ENCODE measurements at places on chromosomes 11 and 22.

GRCh38 chr11:69161117-69161407, 5.3 kb downstream of the SMIM38 start:
- no peak for DNase-seq

DNA sequence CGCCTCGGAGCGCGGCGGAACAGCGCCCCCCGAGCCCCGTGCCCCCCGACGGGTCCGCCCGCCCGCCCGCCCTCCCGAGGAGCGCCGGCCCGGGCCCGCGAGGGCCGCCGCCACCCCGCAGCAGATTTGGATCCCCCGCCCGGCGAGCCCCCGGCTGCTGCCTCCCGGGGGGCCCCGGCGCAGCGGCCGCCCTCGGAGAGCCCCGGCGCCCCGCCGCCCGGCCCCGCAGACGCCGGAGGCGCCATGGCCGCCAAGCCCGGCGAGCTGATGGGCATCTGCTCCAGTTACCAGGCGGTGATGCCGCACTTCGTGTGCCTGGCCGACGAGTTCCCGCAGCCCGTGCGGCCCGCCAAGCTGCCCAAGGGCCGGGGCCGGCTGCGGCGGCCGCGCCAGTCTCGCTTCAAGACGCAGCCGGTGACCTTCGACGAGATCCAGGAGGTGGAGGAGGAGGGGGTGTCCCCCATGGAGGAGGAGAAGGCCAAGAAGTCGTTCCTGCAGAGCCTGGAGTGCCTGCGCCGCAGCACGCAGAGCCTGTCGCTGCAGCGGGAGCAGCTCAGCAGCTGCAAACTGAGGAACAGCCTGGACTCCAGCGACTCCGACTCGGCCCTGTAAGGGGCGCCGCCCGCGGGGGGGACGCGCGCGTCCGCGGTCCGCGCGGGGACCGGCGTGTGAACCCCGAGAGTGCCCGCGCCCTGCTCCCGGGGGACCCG, 380 bp downstream of the C11orf96 start:
- no peak for DNase-seq

DNA sequence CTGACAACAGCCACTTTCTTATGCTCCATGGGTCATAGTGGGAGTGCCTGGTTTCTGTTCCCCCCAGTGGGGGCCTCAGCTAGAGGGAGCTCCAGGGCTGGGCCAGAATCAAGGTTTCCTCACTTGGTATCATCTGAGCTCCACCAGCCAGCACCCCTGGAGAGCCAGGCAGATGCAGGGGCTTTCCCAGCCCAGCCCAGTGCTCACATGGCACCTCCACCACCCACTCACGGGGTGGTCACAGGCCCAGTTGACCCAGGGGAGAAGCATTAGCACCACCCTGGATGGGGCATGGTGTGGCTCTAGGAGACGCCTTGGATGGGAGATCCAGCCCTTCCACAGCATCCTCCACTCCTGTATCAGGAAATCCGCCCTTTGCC, 24.1 kb upstream of the WNT7B start:
- no peak for DNase-seq

- DNase-seq, result no peak
Measured at GRCh38 chr22:26860301-26860700, 202.9 kb downstream of the MIAT start.

- DNase-seq, result no peak
Measured at GRCh38 chr11:86753459-86753858, 46.9 kb upstream of the PRSS23 start.

GRCh38 chr11:66338276-66339161, 2.3 kb upstream of the RIN1 start:
- no peak for DNase-seq

DNA sequence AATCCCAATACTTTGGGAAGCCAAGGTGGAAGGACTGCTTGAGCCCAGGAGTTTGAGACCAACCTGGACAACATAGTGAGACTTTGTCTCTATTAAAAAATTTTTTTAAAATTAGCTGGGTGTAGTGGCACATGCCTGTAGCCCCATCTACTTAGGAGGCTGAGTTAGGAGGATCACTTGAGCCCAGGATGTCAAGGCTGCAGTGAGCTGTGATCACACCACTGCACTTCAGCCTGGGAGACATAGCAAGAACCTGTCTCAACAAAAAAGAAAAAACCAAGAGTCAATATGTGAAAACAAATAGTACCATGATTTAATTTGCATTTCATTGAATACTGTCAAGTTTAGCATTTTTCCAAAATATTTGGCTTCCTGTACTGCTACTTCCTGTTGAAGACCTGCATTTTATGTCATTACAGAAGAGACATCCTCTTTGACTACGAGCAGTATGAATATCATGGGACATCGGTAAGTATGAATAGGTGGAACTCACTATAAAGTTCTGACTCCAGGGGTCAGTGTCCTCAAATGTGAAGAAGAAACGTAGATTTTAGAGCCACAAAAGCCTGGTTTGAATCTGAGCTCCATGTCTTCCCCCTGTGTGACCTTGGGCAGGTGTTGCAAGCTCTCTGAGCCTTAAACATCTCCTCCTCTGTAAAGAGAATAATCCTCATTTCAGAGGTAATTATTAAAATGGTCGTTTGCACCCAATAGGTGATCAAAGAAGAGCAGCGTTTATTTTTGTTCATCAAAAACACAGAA, 16.0 kb downstream of the CDC45 start:
- no peak for DNase-seq

GRCh38 chr11:12777208-12777874, 103.1 kb downstream of the TEAD1 start:
- DNase-seq, result no peak

DNA sequence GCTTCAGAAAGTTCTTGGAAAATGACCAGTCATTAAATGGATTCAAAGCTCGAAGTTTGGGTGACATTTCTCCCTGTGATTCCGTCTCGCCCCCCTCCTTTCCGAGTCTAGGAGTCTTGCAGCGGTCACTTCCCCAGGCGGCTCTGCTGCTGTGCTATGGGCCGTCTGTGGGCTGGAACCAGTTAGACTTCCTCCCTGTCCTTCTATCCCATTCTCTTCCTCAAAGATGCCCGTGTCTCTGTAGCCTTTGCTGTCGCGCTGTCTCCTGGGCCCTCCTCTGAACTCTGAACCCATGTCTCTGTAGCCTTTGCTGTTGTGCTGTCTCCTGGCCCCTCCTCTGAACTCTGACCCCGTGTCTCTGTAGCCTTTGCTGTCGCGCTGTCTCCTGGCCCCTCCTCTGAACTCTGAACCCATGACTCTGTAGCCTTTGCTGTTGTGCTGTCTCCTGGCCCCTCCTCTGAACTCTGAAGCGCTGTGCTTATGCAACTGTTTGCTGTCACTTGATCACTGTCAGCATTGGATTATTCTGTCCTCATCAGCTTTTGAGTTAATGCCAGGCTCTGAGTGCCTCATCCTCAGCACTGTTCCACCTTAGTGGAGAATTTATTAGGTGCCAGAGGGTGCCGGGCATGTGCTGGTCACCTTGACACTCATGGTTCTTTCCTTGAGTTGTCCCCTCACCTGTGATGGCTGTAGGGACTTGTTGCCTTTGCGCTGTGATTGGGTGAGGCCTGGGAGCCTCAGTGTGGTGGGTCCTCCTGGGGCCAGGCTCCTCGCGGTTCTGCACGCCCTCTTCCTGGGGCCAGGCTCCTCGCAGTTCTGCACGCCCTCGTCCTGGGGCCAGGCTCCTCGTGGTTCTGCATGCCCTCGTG, 173.3 kb downstream of the TBC1D22A start:
- DNase-seq, result no peak

GRCh38 chr22:48760481-48761390, 1066.9 kb downstream of the BRD1 start:
- no peak for DNase-seq

DNA sequence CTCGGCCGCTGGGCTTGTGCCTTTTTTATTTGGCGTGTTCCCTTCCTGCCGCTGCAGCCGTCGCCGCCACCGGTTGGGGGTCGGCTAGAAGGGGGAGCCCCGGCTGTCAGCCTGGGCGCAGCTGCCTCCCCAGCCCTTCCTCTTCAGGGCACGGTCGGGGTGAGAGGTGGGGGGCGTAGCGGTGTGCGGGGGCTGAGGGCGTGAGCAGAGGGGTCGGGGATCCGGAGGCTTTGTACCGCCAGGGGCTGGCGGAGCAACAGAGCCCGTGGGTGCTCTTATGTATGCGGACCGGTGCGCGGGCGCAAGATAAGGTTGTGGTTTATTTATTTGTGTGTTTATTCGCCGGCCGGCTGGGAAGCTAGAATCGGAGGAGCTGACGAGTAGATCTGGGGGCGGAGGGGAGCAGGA, 477 bp downstream of the ZBTB16 start:
- DNase-seq, result no peak

GRCh38 chr22:23268139-23268712, 87.9 kb downstream of the BCR start:
- no peak for DNase-seq

GRCh38 chr11:64395545-64396078, 36.6 kb downstream of the RPS6KA4 start:
- DNase-seq, result no peak

DNA sequence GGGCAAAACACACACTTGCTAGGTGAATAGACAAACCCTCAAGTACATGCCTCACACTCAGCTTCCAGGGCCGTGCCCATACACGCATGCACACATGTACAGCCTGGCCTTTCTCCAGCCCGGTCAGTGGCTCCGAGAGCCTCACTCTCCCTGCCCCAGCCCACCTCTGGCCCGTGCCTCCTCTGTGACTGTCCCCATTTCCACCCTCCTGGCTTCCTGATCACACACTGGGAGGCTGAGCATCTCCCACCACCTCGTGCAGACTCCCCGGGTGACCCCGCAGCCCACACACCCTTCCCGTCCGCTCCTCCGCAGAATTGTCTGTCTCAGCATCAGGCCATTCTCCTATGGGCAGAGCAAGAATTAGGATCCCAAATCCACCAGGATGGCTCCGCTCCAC, 634.1 kb downstream of the TBC1D22A start:
- DNase-seq, result no peak

- no peak for DNase-seq
Measured at GRCh38 chr11:43983221-43983810, 40.9 kb downstream of the C11orf96 start.

DNA sequence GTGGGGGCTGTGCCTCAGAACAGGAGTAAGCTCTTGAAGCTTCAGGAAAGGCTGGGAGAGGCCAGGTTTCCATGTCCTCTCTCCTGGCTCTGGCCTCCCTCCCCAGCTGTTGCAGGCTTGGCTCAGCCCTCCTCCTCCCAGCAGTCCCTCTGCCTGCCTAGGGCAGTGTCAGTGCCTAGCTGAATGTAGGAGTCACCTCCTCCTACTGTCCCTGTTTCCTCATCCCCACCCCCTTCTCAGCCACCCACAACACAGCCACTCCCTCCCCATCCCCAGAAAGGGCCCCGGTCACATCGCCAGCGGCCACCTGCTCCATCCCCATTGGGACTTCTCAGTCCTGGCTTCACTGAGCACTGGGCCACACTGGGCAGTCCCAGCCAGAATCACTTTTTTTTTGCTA, 2.9 kb upstream of the FBLN1 start:
- no peak for DNase-seq

- no peak for DNase-seq
Measured at GRCh38 chr22:20857247-20857643, 1.4 kb downstream of the PI4KA start.

- DNase-seq, result no peak
Measured at GRCh38 chr11:31529701-31530100, 20.1 kb downstream of the ELP4 start.

GRCh38 chr11:116336540-116336939, 436.2 kb downstream of the BUD13 start:
- no peak for DNase-seq

DNA sequence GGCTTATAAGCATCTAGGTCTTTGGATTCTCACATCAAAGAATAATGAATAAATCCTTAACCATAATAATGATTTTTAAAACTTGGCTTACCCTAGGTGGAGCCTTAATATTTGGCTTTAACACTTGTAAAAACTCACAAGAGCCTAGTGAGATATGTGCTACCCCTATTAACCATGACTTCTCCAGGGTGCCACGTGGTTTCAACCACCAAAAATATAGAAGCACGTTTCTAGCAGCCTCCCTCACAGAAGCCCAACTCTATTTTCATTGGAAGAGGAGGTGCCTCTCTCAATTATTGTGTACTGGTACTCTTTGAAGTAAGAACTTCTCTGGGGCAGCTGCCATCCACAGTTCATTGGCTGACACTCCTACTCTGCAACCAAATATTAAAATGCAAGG, 46.5 kb upstream of the GDPD4 start:
- DNase-seq, result no peak

DNA sequence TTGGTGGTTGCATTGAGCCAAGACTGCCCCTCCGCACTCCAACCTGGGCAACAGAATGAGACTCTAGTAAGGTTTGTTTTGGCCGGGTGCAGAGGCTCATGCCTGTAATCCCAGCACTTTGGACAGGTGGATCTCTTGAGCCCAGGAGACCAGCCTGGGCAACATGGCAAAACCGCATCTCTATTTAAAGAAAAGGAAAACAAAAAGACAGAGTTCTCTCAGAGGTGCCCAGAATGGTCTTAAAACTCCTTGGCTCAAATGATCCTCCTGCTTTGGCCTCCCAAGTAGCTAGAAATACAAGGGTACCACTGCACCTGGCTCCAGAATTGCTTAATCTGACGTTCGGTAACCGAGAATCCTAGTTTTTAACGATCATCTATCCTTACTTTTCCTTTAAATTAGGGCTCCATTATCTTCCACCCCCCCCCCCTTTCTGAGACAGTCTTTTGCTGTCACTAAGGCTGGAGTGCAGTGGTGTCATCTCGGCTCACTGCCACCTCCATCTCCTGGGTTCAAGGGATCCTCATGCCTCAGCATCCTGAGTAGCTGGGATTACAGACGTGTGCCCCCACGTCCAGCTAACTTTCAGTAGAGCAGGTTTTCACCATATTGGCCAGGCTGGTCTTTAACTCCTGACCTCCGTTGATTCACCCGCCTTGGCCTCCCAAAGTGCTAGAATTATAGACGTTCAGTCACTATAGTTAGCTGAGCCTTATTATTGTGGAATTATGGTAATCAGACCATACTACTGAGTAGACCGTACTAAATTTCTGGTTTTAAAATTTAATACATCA, 1.7 kb downstream of the RPS25 start:
- DNase-seq, result no peak

DNA sequence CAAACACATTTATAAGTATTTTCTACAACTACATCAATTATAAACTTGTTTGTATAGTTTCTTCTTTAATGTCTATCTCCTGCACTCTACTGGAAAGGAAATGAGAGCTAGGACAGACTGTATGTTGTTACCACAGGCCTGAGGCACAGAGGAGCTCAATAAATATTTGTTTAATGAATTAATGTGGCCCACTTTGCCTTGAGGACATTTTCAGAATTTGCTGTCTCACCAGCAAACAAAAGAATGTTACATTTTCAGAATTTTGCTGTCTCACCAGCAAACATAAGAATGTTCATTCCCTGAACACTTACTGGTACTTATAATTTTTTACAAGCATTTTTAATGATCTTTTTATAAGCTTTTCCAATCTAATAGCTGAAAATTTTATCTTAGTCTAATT, 41.9 kb upstream of the WNT7B start:
- DNase-seq, result no peak

GRCh38 chr11:100066399-100066798, 620.7 kb upstream of the ARHGAP42 start:
- DNase-seq, result no peak

DNA sequence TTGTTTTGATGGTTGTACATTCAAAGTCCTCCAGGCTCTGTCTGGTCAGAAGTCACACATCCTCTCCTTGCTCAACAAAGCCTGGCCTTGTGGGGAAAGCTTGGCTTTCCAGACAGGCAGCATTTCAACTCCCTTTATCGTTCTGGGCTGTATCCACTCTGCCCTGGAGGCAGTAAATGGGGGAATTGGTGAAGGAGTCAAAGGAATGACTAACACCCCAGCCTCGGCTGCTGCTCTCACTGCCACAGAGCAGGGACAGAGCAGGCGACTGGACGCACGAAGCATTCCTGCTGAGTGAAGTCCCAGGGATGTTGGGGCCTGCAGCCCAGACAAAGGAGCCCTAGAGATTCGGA, 52.8 kb downstream of the WNT11 start:
- DNase-seq, result no peak

Measured in activated CD4-positive, alpha-beta T cell treated with anti-CD3 and anti-CD28 coated beads for 24 hours (primary cell).